ENCODE measurements at places on chromosomes 7 and 10.
A peak's percentile ranks its signal among the peaks of the same experiment; 100 is the strongest.

DNA sequence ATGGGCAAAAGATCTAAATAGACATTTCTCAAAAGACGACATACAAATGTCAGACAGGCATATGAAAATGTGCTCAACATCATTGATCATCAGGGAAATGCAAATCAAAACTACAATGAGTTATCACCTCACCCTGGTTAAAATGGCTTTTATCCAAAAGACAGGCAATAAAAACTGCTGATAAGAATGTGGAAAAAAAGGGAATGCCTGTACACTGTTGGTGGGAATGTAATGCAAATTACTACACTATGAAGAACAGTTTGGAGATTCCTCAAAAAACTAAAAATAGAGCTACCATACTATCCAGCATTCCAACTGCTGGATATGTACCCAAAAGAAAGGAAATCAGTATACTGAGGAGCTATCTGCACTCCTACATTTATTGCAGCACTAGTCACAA is 18.0 kb downstream of the GSDME start:
- DNase-seq = no peak

- DNase-seq = peak; percentile 41
Measured at GRCh38 chr10:47261121-47261520, 38.9 kb upstream of the GDF10 start.

- no peak for DNase-seq
Measured at GRCh38 chr10:87657371-87657770, 2.3 kb upstream of the PAPSS2 start.

DNA sequence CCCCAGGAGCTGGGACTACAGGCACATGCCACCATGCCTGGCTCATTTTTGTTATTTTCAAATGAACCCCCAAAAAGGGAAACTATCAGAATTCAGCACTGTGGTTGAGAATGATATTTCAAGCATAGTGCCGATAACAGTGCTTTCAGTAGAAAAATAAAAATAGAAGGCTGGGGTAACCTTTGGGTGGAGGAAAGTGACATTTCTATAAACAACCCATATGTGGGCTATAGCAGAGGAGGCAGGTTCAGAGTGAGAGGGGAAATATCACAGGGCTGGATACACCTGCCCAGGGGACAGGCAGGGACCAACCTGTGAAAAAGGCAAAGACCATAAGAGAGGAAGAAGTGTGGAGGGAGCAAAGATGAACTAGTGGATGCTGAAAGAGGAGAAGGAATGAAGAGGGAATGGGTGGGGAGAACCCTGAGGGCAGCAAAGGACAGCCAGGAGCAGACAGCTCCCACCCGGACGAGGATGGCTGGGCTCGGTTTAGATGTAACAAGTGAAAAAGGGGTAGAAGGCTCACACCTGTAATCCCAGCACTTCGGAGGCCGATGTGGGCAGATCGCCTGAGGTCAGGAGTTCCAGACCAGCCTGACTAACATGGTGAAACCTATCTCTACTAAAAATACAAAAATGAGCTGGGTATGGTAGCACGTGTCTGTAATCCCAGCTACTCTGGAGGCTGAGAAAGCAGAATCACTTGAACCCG is 56.5 kb downstream of the MAP3K8 start:
- DNase-seq = no peak

GRCh38 chr7:42543953-42544352 is 306.9 kb upstream of the GLI3 start:
- DNase-seq = no peak

- no peak for DNase-seq
Measured at GRCh38 chr10:47233631-47234030, 66.4 kb upstream of the GDF10 start.

- DNase-seq = no peak
Measured at GRCh38 chr10:43424416-43424815, 12.5 kb upstream of the ZNF487 start.

DNA sequence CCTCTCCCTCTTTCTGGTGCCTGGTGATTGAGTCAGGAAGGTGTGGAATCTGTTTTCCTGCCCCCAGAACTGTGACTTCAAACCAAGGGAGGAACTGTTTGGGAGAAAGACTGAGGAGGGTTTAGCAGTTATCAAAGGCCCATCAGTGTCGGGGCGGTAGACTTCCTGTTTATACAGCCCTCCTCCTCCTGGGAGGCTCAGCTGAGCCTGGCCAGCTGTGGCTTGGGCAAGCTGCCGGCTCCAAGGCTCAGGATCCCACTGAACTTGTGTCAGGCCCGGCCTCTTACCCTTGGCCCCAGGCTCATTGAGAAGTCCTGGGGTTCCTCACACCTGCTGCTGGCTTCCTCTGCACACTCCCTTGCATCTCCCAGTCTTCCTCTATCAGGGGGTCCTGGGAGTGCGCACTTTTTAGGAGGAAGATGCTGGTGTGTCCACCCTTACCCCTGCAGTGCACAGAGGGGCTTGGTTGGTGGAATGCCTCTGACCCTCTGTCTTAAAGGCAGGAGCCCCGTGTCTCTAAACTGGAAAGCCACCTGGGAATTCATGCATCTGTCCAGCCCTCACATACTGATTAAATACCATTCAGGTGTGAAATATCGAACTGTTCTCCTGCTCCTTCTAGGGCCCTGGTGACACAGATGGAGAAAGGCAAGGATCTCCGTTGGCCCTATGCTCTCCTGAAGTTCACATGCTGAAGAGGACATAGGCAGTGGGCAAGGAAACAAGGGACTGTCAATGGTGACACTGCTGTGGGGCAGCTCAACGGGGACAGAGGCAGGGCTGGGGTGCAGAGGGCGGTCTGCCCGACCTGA is 32.4 kb downstream of the CXCL12 start:
- no peak for DNase-seq

GRCh38 chr7:544338-545221 is 24.9 kb upstream of the PDGFA start:
- no peak for DNase-seq

DNA sequence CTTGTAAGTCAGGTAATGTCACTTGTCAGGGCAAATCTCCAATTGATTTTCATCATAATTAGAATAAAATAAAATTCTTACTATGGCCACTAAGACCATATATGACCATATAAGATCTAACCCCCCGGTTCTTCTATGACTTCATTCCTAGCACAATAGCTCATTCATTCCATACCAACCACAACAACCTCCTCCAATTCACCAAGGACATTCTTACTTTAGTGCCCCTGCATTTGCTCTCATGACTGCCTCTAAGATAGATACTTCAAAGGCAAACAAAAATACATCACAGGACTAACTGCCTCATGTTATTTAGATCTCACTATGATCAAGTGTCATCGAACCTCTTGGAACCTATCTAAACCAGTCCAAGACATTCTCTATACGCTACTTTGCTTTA is 90.8 kb downstream of the SNX13 start:
- DNase-seq = no peak

Data from GM12891 (cell line).